Stimulated activated CD4-positive, alpha-beta T cell treated with anti-CD3 and anti-CD28 coated beads, Interleukin-1b, Interleukin-23, amount 100 ng/mL, for 4 hours (primary cell): ENCODE measurements at places on chromosomes 13 and 19.

- DNase-seq = no peak
Measured at GRCh38 chr13:71082631-71083030, 784.4 kb downstream of the DACH1 start.

- peak; percentile 98 for DNase-seq
Measured at GRCh38 chr19:3626473-3627350, at the start of gene CACTIN. TSS of gene CACTIN (minus strand) at chr19:3626790. CDS start at chr19:3626762, 28 bp downstream.

GRCh38 chr13:42594481-42595252 lies 20.7 kb downstream of the TNFSF11 start:
- peak; percentile 14 for DNase-seq

GRCh38 chr19:2983351-2984214 lies 6.2 kb downstream of the TLE6 start:
- DNase-seq = no peak

DNA sequence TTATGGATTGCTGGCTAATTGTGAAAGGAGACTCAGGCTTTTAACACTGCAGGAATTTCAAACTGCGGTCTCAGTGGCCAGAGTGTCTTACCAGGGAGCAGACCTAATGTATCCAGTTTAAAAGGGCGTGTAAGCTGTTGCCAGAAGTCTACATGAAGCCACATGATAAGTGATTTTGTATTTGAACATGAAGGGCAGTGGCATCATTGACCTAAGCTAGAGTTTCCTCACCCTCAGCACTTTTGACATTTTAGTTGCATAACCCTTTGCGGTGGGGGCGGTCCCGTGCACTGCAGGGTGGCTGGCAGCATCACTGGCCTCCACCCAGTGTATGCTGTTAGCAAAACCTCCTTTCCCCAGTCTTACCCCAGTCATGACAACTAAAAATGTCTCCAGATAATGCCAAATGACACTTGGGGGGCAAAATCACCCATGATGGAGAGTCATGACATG lies 23.7 kb upstream of the GPR18 start:
- peak; percentile 33 for DNase-seq

- DNase-seq = no peak
Measured at GRCh38 chr19:54339646-54340358, 840 bp upstream of the LILRA4 start.

- DNase-seq = no peak
Measured at GRCh38 chr13:45696610-45697226, 5.4 kb upstream of the CBY2 start.

DNA sequence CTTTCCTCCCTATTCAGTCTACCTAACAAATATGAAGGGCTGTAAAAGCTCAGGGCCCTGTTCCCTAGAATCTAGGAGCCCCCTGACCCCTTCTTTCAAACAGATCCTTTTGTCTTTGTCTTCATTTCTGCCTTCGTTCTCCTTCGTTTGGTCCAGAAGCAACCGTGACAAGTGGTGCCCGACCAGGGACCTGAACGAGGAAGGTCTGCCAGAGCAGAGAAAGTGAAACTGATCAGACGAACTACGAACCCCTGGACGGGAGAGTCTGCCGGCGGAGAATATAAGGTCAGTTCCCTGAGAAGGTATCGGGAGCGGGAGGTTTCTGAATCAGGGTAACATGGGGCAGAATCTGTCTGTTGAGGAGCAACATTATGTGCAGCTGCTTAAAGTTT lies 751 bp downstream of the ERVK3-1 start:
- DNase-seq = no peak
